ENCODE measurements at places on chromosomes 11 and 22.

DNA sequence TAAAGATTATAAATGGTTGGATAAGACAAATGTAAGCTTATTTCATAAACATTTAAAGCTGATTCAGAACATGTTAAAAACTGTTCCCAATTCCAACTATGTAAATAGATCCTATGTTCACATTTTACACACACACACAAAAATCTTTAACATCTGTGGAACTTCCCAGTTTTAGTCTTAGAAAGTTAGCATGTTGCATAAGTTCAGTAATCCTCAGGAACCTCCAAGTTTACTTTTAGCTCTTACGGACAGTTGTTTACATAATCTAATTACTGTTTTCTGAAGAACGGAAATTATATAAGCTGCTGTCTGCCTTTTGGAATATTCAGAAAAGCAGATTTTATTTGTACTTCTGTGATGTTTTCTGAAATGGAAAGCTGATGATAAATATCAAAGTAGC is 53.3 kb downstream of the PANX1 start:
- no peak for DNase-seq

DNA sequence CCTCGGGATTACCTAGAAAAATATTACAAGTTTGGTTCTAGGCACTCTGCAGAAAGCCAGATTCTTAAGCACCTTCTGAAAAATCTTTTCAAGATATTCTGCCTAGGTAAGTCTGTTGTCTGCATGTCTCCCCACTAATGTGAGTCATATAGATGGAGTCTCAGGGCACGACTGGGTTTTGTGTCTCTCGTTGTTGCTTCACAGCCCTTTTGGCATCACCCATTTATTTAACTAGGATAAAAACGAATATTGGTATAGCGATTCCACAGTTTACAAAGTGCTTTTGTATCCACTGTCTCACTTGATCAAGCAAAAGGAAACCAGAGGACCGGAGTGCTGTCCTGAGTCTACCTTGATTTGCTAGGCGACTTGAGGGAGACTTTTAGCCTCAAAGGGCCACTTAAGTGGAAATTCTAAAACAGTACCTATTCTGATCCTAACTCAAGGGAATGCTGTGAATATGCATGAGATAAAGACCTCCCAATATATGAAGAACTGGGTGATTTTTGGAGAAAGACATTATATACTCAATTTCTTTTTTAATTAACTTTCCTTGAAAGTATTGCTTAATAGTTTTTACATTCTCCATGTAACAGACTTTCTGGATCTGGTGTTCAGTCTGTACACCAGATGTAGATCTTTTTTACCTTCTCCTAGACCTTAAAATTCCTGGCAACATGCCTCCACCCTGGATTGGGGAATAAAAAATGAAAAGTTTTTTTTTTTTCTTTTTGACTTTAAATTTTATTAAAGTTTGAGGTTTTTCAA is 590 bp downstream of the NNMT start:
- no peak for DNase-seq

- no peak for DNase-seq
These were observed 119.6 kb downstream of the NAV2 start for GRCh38 chr11:19832086-19832750.

DNA sequence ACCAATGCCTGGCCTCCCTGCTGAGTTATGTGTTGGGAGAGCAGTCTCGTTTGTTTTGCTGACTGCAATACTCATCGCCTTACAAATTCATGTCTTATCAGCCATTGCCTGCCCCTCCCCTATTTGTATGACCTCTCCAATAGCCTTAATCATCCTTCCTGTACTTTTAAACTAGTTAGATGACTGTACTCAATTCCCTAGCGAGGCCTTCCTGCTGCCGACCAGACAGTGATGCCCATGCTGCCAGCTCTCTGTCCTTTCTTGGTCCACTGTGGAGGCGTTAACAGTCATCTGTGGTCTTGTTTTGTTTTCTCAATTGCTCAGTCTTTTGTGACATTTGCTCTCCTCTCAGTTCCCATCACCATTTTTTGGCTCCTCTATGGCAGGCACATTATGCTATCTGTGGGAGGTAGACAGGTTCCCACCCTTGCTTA is 20.3 kb upstream of the YPEL1 start:
- peak; percentile 94 for DNase-seq

GRCh38 chr11:57903441-57904123 is 120.1 kb upstream of the OR9Q1 start:
- DNase-seq, result peak; percentile 68

- DNase-seq, result no peak
These were observed 5.1 kb downstream of the RFPL1 start for GRCh38 chr22:29443452-29443851.

- no peak for DNase-seq
These were observed 655.1 kb upstream of the ARHGAP42 start for GRCh38 chr11:100031973-100032372.

GRCh38 chr11:35007277-35007676 is 90.9 kb downstream of the PDHX start:
- no peak for DNase-seq

- DNase-seq, result no peak
These were observed 160.5 kb upstream of the TBCEL start for GRCh38 chr11:120863359-120863758.

DNA sequence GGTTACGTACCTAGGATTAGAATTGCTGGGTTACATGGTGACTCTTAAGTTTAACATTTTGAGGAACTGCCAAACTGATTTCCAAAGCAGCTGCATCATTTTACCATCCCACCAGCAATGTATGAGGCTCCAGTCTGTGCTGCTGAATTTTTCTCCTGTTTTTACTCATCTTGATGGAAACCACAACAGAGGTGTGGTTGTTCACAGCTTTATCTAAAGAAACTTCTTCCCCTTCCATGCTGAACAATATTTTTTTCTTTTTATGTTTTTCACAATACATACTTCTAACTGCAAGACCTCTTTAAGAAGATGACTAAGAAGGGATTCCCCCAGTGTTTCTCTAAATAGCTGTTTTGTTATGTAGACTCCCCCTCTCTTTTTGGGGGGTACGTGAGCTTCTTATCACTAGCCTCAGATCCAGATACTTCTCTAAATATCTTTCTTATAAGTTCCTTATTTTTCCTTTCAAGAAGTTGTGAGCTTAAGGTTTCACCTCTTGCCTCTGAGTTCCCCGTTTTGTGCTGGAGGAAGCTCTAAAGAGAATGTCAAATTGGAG is 24.0 kb downstream of the TCP11L1 start:
- DNase-seq, result no peak

GRCh38 chr11:27373856-27374602 is 11.0 kb upstream of the CCDC34 start:
- no peak for DNase-seq

DNA sequence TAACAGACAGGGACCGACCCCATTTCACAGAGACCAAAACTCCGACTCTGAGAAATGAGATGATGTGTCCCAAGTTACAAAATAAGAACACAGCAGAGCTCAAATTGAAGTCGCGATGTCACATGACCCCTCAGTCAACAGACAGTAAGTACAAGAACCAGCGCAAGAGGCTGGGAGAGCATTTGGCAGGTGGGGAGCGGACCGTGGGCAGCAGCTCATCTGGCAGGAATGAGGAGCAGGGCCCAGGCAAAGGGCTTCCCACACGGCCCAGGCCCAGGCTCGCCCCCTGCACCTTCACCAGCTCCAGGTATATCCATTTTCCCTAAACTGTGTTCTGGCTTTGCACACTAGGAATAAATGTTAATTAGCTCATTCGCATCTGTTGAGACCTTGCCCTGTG is 34.3 kb downstream of the SCUBE1 start:
- no peak for DNase-seq

- no peak for DNase-seq
These were observed 863.2 kb upstream of the CHORDC1 start for GRCh38 chr11:91086028-91086427.

GRCh38 chr11:82975882-82976281 is 74.3 kb downstream of the DDIAS start:
- no peak for DNase-seq

- peak; percentile 72 for DNase-seq
These were observed 196.9 kb downstream of the CSNK2A3 start for GRCh38 chr11:11155962-11156815.

- DNase-seq, result no peak
These were observed 8.3 kb upstream of the MAPK11 start for GRCh38 chr22:50278461-50278860.

DNA sequence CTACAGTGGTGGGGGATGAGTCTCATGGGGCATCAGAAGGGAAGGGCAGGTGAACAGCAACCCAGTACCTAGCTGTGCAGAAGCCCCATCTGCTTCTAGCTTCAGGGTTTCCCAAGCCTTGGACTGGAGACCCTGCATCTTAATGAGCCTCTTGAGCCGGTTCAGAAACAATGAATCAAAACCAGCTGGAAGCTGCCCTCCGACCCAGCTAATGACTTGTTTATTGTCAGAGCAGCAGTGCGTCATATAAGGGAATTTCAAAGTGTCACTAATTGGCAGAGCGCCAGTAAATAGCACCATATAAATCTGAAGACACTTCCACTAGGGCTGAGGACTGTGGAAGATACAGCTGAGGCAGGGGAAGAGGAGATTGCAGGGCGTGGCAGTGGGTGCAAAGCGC is 57.5 kb downstream of the RPUSD4 start:
- DNase-seq, result no peak

- no peak for DNase-seq
These were observed 170.3 kb downstream of the KIRREL3 start for GRCh38 chr11:126830216-126830806.

DNA sequence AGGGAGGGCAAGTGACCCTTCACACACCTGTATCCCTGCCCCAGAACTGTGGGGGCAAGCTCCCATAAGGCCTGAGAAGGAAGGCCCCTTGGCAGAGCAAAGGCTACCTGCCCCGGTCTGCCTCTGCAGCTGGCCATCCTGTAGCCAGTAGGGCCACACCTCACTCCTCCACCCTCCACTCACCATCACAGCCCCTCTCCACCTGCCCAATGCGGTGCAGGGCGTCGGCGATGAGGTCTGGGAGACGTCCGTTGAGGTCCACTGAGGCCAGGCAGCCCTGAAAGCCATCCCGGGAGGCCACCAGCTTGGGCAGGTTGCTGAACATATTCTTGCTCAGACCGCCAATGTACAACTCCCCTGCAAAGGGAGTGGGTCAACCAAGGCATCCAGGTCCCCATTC is 57.5 kb downstream of the SLC22A12 start:
- no peak for DNase-seq

DNA sequence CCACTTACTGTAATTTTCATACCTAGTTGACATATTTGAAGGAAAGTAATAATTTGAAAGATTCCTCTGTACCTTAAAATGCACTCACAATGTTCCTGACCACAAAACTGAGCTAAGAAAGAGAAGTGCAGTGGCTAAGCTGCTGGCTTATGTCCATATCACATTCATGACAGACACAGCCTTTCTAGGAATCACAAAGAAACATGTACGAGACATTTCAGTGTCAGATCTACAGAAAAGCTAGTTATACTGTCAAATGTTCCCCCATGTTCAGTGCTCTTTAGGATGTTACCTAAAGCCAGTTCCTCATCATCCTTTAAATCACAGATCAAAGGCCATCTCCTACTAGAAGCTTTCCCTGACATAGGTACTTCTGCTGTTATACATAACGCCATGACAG is 142.2 kb upstream of the C11orf58 start:
- DNase-seq, result peak; percentile 70

Measured in K562 (cell line).